ENCODE measurements at places on chromosomes 5 and 9.
A peak's percentile ranks its signal among the peaks of the same experiment; 100 is the strongest.

- no peak for DNase-seq
Measured at GRCh38 chr9:33524306-33524947, 376 bp downstream of the ANKRD18B start.

GRCh38 chr9:114805670-114806525 lies at the start of gene TNFSF15:
TNFSF15 (minus strand) TSS chr9:114806039; CDS start chr9:114806012, 27 bp downstream.
- no peak for DNase-seq

GRCh38 chr9:35193762-35194161 lies 32.0 kb downstream of the UNC13B start:
- DNase-seq = no peak

GRCh38 chr5:14762549-14763216 lies 98.2 kb downstream of the OTULIN start:
- no peak for DNase-seq

DNA sequence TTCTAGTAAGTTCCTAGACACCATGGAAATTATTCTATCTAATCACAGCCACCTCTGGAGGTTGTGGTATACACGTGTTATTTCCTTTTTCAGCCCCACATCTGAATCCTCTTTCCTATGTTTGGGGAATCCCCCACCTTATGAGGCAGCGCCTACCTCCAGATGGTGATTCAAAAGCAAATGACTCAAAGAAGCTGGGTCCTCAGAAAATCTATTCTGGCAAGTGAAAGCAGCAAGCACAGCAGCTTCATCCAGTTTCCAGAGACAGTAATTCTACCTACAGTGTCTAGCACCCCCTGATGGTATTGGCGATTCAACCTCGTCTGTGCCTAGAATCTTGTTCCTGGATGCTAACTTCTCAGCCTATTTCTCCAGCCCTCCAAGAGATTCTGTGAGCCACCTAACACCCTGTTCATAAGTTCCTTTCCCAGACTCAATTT lies 43.0 kb downstream of the STRBP start:
- DNase-seq = peak; percentile 72

GRCh38 chr5:132258102-132259068 lies 889 bp downstream of the PDLIM4 start:
- DNase-seq = peak; percentile 56

DNA sequence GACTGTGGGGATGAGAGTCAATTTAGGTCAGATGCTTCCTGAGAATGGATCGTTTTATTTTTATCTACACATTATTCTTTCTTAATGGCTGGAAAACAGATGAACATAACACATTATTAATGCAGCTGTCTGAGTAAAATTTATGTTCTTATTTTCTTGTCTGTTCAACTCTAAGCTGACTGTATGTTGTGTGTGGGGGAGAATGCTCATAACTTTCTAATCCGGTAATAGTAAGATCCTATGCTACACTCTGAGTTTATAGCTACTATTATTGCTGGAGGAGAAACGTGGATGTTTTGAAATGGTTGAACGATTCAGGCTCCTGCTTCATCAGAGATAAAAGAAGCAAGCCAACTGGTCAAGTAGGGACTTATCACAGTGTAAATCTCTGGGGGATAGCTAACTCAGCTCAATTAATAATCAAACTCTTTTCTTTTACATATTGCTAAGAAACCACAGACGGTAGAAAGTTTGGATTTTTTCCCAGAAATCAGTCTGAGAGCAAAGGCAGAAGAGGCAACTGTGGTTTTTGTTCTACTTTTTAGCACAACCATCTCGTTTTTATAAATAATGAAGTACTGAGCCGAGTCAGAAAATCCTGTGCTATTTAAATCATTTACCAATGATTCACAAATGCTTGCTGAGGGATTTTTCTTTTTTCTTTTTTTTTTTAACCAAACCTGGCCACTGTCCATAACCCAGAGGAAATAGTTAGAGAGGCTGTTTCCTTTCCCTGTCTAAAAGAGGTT lies 265.0 kb upstream of the FAM174A start:
- DNase-seq = peak; percentile 95

DNA sequence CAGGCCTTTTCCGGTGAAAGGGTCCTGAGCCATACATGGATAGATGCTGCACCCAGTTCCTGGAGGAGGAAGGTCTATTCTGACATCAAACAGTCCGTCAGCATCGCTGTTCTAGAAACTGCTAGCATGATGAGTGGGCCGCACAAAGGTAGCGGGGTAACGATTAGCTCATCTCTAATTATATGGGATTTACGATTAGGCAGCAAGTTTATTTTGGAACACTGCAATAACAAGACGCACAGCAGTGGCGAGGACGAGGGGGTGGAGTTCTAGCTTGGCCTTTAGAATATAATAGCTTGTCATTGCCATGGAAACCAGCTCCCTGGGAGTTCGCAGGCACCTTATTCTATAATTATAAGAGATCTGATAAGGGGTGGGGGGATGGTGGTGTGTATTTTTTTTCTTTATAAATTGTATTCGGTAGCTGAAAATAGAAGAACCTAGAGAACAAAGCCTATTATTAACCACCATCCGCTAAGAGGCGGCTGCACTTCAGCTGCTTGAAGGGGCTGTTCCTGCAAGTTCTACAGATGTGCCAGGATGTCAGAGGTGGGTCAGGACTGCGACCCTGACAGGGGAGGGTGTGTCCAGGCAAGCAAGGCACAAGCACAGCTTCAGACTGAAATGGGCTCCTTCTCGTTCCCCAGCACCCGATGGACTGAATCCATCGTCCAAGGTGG lies 311.0 kb downstream of the AGTPBP1 start:
- peak; percentile 28 for DNase-seq

GRCh38 chr9:137462396-137462985 lies 3.4 kb upstream of the NSMF start:
- no peak for DNase-seq

Measured in astrocyte of the spinal cord (primary cell).